DMS79 treated with DMSO at 0.1 percent for 48 hours (cell line): ENCODE measurements at places on chromosomes 3 and 15.

- DNase-seq, result no peak
Measured at GRCh38 chr15:45376967-45377608, 1.3 kb downstream of the GATM start.

DNA sequence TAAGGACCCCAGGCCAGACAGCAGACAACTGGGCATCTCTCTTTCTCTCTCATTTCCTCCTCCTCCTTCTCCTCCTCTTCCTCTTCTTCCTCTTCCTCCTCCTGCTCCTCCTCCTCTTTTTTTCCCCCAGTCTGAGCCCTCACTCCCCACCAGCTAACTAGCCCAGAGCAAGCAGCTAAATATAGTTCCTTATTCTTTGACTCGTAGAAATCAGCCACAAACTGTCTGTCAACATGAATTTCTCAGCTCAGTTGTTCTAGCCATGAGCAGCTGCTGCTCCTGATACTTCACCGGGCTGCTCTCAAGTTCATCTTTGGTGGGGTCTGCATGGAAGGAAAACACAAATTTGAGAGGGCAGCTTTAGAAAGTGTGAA, 19.2 kb upstream of the LOXL1 start:
- DNase-seq, result no peak

GRCh38 chr3:94345101-94345500, 282.2 kb downstream of the NSUN3 start:
- DNase-seq, result no peak

- DNase-seq, result peak; percentile 12
Measured at GRCh38 chr15:40439461-40439959, 1.2 kb upstream of the BAHD1 start.

DNA sequence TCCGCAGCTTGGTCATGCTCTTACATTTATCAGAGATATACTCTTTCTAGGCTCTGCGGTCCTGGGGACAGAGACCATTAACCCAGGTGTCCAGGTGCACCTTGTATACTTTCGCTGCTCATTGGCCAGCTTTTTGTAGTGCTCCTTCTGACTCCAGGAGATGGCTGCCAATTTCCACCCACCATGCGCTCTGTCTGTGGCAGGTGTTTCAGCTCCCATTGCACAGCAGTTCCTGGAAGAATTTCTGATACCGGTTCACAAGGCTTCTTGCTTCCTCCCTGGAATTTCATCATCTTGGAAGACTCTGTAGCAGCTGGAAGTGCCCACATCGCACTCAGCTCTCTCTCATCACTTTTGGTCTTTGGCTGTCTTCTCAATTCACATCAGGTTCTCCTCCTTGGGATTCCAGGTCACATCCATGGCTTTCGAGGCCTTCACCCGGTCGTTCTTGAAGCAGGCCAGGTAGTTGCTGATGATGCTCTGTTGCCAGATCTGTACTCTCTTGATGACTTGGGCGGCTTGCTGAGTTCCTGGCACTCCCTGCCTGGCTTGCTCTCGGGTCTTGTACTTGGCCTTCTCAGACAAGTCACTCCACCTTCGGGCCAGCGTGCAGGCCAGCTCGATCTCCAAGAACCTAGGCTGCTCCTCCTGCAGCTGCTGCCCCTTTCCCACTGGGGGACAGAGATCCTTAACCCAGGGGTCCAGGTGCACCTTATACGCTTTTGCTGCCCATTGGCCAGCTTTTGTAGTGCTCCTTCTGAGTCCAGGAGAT, 41.1 kb upstream of the ARL8B start:
- DNase-seq, result no peak

GRCh38 chr3:52357151-52358080, 41.3 kb downstream of the DNAH1 start:
- DNase-seq, result no peak

- no peak for DNase-seq
Measured at GRCh38 chr15:51634591-51635198, 12.1 kb upstream of the DMXL2 start.

- no peak for DNase-seq
Measured at GRCh38 chr3:141122455-141123030, 71.4 kb downstream of the SPSB4 start.

DNA sequence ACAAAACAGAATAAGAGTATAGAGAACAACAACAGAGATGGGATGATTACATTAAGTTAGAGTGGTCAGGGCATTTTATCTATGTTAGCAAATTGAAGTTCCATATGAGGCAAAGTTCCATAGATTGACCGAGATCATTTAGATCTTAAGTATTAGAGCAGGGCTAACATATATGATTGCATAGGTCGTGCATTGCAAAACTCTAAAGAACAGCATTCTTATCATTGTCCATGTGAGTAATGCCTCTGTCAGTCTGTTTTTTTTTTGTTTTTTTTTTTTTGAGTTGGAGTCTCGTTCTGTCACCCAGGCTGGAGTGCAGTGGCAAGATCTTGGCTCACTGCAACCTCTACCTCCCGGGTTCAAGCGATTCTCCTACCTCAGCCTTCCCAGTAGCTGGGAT, 341.7 kb upstream of the KCNH8 start:
- no peak for DNase-seq

GRCh38 chr15:76999996-77000395, 5.1 kb downstream of the PSTPIP1 start:
- DNase-seq, result no peak

DNA sequence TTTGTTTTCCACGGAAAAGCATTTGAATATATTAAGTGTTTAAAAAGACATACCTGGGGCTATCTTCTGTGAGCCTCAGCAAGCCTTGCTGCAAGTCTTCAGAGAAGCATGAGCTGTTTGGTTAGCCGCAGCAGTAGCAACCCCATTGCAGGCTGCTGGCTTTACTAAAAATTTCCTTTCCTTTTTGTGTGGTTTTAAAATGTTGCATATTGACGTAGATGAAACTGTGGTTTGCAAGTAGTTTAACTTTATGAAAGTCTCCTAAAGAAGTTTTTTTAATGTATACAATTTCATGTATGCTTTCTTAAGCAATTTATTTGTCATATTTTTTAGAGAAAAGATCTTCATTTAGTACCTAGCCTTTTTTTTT, at the start of gene GPR171:
GPR171 (minus strand) TSS at position 166 of the 370 bp plus-strand sequence. CDS start 3,830 bp downstream, outside the sequence.
- DNase-seq, result no peak

DNA sequence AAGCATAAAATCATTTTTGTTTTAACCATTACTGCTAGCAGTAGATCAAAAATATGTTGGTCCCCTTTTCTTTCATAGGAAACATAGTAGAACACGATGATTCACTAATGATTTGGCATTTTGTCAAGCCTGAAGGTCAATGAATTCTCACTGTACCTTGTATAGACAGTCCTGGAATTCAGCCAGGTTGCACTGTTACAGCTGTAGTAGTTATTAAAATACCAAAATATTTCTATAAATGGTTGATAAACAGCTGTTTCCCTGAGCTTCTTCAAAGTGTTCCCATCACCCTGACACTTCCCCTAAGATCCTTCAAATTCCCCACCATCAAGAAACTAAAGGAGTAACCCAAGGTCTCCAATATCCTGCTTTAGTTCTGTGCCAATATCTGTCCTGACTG, 200.9 kb downstream of the ATP8B4 start:
- DNase-seq, result no peak

DNA sequence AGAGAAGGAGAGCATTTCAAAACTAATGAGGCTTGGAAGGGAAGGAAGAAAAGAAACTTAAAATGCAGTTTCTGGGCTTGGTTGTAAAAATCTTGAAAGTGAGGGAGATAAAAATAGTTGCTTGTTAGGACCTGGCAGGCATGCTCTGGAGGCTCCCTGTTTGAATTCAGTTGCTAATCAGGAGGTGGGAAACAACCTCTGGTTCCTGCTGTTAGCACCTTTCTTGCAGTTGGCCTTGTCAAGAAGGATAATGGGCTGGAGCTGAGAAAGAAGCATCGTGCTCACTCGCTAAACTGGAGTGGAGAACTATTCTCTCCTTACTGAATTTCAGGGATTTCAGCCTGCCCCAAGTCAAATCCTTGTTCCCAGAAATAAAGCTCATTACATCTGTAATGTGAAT, 23.4 kb downstream of the SNAPC5 start:
- no peak for DNase-seq

DNA sequence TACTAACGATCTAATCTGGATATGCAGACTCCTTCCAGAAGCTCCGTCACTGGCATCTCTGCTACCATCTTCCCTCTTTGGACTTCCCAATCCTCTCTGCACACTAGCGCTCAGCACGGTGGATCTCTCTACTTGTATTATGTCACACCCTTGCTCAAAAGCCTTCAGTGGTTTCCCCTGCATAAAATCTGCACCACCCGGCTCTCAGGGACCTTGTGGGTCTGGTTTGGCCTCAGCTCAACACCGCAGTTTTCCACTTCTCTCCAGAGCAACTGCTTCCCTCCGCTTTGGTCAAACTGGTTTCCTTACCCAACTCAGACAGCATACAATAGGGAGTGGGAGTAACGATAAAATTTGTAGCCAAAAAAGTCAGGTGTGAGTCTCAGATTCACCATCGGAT, 30.7 kb upstream of the HES1 start:
- no peak for DNase-seq

DNA sequence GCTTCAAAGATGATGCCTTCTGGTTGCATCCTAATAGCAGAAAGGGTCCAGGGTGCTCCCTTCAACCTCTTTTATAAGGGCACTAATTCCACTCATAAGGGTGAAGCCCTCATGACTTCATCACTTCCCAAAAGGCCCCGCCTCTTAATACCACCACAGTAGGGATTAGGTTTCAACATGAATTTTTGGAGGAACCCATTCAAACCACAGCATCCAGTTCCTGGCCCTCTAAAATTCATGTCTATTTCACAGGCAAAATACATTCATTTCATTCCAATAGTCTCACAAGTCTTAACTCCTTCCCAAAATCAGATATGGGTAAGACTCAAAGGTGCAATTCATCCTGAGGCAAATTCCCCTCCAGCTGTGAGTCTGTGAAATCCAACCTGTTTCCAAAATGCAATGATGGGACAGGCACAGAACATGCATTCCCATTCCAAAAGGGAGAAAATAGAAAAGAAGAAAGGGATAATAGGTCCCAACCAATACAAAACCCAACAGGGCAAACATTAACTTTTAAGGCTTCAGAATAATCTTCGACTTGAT, 124.0 kb downstream of the ATP1B3 start:
- DNase-seq, result no peak

GRCh38 chr3:61847784-61848462, 286.6 kb downstream of the PTPRG start:
- DNase-seq, result no peak

- no peak for DNase-seq
Measured at GRCh38 chr15:94258246-94258645, 26.9 kb downstream of the MCTP2 start.

GRCh38 chr3:66567077-66567476, 66.3 kb upstream of the LRIG1 start:
- no peak for DNase-seq

DNA sequence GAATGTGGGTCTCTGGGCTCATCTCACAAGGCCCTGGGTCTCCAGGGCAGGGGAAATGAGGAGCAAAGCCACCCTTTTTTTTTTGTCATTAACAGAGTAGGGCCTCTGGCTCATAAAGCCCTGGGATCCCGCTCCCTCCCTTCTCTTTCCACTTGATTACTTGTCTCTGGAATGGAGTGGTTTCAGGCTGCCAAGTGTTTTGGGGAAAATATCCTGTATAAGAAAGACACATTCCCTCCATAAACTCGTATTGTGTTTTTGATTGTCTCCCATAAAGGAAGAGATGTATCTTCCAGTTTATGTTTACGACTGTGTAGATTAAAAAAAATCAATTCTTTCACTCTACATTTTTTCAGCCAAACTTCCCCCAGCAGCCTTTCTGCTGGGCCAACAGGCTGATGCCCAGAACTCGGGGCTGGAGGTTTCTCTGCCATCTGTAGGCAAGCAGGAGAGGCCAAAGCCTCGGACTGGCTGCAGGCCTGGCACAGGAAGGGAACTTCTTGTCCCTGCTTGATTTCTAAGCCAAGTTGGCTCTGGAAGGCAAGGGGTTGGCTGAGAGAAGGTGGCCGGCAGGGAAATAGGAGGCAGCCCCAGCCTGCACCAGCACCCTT, 49.4 kb upstream of the INSYN1 start:
- peak; percentile 5 for DNase-seq

DNA sequence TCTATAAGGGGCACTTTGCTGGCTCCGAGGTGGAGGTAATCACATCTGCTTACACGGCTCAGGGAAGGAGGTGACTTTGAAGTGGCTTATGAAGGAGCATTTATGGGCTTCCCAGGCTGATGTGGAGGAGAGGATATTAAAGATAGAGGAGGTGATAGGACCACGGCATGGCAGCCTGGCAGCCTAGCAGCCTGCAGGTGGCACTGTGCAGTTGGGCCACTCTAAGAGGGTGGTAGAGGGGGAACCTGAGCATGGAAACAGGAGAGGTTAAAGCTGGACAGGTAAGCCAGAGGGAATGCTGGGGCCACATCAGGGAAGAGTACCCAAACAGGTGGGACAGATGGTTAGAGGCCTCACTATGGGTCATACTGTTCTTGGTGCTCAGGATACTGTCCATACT, 375.0 kb downstream of the WDR72 start:
- no peak for DNase-seq

- DNase-seq, result no peak
Measured at GRCh38 chr3:123070510-123070909, 3.7 kb downstream of the PDIA5 start.

DNA sequence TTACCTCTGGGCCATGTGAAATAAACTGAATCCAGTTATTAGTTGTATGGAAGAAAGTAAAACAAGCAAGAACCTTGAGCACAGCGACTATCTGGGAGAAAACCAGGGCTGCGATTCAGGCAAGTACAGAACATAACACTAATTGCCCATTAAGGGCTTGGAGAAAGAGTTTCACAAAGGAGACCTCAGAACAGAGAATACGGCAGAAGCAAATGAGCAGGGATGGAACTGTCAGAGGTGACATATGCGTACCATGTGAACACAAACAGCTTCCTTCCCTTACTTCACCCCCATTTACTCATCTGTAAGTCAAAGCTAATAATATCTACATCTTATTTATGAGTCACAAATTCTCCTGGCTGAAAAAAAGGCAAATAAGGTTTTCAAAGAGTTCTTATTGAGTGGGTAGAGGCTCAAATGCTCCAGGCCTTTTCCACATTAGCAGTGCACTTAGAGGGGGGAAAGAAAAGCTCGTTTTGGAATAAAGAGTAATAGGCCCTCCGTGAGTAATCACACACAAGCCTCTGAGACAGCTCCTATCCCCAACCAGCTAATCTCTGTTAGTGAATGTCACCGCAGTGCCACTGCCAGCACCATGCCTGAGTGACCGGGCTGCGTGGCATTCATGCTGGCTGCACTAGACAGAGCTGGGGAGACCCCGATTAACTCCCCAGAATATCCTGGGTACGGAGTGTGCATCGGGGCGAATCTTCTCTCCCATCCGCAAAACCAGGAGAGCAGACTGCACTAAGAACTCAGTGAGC, 2.6 kb downstream of the PCSK6 start:
- no peak for DNase-seq

- DNase-seq, result no peak
Measured at GRCh38 chr3:34218706-34219385, 420.4 kb downstream of the PDCD6IP start.

DNA sequence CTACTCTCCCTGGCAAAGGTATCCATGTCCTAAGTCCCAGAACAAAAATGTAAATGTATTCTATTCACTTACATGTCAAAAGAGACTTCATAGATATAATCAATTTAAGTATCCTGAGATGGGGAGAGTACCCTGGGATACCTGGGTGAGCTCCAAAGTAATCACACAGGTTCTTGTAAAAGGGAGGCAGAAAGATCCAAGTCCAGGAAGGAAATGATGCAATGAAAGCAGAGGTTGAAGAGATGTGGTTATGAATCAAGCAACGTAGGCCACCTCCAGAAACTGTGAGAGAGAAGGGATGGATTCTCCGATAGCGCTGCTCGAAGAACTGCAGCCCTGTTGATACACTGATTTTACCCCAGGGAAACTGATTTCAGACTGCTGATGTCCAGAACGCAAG, 93.9 kb upstream of the VGLL3 start:
- no peak for DNase-seq
